ENCODE measurements at places on chromosomes 1 and 21.
A peak's percentile ranks its signal among the peaks of the same experiment; 100 is the strongest.

GRCh38 chr1:203046984-203047630 is 20.8 kb downstream of the PPFIA4 start:
- no peak for DNase-seq

- no peak for DNase-seq
Measured at GRCh38 chr1:117271129-117271528, 60.4 kb upstream of the VTCN1 start.

- DNase-seq: no peak
Measured at GRCh38 chr1:160759740-160760139, 20.7 kb downstream of the SLAMF7 start.

DNA sequence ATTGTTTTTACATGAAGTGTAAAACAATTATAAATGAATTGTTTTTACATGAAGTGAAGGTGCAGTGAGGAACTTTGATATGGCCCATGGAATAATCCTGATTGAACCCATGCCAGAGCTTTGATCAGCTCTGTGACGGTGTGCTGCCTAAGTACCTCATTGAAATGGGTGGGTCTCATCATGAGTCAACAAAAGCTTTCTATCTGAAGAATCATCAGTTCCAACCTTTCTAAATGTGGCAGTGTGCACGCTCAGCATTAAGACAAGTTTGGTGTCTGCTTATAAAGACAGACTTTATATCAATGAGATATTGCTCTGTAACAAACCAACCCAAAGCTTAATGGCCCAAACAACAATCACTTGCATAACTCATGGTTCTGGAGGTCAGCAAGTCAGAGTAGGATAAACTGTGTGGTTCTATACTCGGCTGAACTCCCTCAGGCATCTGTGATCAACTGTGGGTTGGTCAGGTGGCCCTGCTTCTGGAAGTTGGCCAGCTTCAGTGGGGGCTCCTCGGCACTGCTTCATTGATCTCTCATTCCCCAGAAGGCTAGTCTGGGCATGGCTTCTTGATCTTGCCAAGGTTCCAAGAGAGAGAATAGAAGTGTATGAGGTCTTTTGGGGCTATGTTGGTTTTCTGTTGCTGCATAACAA is 258.0 kb downstream of the LTN1 start:
- DNase-seq: no peak

GRCh38 chr1:220119043-220119512 is 25.1 kb downstream of the IARS2 start:
- no peak for DNase-seq

GRCh38 chr1:205994346-205994745 is 8.8 kb downstream of the RAB7B start:
- DNase-seq: no peak

DNA sequence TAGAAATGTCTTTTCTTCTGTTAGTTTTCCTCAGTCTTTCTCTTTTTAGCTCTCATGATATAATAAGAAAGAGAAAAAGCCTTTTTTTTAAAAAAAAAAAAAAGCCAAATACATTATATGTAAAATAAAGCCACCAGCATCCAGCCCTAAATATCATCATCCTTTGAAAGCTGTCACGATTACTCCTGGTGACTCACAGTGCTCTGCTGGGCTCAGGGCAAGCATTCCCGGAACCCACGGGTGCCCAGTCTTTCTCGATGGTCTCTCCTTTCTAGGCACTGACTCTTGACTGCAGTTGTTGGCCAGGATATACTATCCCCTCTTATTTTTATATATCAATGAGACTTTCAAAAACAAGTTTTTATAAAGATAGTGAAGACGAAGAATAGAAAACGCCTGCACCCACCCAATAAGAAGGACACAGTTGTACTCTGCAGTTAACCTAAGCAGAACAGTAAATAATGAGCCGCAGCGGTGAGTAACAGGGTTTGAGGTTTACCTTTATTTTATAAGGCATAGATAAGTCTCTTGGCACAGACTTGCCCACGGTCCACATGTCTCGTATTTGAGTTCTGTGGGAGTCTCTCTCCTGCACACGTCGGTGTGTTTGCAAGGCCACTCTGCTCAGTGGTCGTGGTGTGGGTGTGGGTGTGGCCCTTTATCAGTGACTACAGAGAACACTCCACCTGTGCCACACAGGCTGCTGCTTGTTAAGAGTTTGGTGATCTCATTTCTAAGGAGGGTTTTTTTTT is 15.7 kb upstream of the MX2 start:
- DNase-seq: no peak

DNA sequence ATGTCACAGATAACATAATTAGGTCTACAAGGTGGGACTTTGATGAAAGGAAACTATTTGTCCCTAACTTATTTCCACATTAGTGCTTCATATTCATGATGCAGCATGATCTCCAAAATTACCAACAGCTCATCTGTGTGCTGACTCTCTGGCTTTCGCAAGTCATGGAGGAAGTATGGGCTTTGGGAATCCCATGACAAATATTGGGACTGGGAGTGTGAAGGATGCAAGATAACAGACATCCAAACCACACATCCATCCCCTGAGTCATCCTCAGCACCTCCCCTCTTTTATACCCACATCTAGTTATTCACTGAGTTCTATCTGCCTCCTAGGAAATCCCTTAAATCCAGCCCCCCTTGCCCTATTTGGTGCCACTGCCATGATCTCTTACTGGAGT is 102.8 kb upstream of the COL24A1 start:
- no peak for DNase-seq

GRCh38 chr1:229035054-229035747 is 235.7 kb upstream of the RAB4A start:
- no peak for DNase-seq

- no peak for DNase-seq
Measured at GRCh38 chr1:206896261-206896660, 982 bp upstream of the IL24 start.

GRCh38 chr1:160168609-160169369 is 17.4 kb downstream of the ATP1A4 start:
- no peak for DNase-seq

DNA sequence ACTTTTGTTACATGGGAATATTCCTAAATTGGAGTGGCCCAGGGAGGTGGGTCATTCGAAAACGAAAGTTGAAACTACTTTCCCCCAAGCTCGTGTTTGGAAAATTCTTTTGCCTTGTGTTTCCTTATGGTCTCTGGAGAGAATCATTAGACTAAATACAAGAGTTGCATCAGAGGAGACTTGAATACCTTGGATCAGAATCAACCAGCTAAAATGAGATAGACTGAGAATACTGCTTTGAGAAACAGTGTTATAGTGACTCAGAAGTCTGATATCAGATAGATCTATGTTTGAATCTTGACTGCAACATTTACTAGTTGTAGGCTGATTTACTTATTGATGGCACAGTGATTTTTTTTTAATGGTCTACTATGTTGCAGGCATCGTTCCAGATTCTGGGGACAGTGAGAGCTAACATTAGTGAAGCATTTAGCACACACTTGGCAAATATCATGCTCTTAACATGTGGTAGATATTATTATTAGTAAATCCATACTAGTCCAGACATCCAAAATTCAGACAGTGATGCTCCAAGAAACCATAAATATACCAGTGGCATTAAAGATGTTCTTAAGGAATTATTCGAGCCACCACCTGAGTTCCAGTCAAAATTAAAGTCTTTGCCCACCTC is 12.9 kb upstream of the ACTN2 start:
- no peak for DNase-seq

- peak; percentile 96 for DNase-seq
Measured at GRCh38 chr21:38712071-38712470, 93.7 kb upstream of the ETS2 start.

DNA sequence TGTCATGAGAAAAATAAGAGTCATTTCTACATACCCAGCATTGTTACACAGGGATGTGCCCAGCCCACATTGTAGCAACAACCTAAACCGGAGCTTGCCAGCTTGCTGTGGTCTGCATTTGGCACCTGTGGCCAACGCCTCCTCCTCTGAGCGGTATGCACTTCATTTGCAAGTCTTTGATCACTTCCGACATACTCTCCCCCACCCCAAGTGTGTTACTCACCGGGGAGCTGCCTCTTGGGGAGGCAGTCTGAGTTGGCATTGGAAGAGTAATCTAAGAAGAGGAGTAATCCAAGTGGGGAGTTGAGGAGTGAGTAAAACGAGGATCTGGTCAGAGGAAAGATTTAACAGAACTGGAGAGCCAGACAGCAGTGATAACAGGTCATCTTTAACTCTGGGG is 3.8 kb downstream of the BCL9 start:
- DNase-seq: no peak

DNA sequence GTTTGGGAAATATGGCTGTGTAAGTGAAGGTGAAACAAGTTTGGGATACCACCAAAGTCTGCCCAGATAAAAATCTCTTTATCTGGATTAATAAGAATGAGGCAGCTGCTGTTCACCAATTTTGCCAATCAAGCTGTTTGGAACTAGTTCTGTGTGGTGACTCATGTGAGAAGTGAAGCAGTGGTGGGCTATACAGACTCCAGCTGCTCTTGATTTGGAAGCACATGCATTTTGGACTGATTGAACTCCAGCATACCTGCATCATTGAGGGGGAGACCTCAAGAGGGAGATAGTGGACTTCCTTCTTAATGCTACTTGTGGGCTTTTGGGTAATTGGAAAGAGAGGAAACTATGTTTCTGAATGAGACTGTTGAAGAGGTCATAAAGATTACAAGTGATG is 99.2 kb upstream of the B3GALT2 start:
- no peak for DNase-seq

GRCh38 chr1:164753521-164754077 is 194.6 kb downstream of the PBX1 start:
- DNase-seq: no peak

- no peak for DNase-seq
Measured at GRCh38 chr1:25037174-25038074, 107.3 kb upstream of the RUNX3 start.

DNA sequence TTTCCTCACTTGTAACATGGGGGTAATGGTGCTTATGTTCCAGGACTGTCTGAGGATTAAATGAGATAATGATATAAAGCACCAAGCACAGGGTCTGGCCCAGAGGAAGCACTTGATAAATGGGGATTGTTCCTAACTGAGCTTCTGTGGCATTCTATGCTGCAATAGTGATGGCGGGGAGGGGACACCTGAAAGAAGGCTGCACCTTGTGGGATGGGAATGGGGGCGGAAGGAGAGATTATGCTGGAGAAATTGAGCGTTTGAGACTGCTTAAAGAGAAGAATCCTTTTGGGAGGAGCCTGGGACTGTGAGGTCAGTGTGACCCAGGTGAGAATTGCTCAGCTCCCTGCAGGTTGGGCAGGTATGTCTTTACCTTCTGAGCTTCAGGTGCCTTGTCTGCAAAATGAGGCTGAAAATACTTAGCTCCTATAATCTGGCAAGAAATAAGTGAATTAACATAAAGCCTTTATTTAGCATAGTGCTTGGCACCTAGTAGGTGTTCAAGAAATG is 55.9 kb upstream of the CTPS1 start:
- no peak for DNase-seq

All from NCI-H1092 treated with DMSO at 0.1 percent for 48 hours (cell line).